ENCODE measurements at places on chromosomes 1 and 21.

DNA sequence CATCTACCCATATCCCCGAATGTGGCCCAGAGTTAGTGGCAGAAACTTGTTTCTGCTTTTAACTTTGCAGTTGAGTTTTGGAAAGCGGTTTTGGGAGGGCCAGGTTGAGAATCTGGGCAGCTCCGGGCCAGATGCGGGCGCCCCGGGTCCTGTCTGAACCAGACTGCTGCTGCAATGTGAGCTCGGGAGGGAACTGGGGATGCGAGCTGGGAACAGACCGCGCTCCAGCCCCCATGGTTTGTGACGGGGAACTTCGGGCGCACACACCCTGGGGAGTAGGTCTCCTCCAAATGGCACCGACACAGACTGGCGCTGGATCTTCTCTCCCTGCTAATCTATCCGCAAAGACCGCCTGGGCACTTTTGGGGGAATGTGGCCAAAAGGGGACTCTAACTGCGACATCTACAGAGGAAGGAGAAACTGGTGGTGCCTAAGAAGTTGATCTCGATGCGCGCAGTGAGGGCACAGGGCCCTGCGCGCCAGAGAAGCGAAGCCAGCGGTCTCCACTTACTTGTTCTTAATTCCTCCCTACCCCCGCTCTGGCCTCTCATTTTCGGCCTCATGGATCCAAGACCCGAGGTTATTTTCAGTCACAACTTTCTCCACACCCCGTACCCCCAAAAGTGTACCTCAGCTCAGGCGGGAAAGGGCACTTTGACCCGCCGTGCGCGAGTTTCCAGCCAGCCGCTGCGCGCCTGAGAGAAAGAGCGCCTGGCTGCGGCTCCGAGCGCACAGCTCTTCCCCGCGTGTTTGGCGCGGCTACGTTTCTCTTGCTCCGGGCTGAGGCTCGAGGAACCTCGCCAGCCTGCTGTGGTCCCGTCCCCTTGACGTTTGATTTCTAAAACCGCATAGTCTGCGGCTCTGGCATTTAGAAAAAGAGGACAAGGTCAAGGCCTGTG is 411.0 kb upstream of the ESRRG start:
- DNase-seq = no peak

DNA sequence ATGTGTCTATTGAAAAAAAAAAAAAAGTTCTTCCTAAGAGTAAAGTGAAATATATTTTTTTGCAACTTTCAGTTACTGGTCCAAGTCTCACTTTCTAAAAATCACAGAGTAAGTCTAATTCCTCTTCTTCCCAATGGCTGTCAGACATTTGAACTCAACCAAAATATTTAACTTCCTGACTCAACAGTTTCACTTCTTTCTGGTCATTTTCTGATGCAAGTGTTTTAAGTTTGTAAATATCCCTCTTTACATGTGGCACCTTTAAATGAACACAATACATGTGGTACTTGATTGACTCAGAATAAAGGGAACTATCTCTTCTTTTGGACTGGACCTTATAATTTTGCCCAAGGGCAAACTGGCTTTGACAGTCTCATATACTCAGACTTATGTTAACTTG is 76.7 kb downstream of the ASH1L start:
- no peak for DNase-seq

DNA sequence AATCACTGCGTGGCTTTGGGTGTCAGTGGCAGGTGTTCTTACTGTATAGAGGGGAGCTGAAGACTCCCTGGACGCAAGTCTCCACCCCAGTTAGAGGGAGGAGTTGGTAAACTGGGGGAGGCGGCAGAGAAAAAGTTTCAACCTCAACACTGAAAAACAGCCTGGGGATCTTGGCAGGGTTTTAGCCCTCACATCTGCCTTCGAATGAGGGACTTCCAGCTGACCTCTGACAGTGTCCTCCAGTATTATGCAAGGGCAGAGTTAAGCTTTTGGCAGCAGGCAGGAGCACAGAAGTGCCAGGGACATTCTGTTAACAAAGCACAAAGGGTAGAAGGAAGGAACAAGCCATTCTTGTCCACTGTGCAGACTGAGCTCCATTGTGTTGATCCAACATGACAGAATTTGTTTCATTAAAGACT is 41.2 kb upstream of the RAB4A start:
- no peak for DNase-seq

DNA sequence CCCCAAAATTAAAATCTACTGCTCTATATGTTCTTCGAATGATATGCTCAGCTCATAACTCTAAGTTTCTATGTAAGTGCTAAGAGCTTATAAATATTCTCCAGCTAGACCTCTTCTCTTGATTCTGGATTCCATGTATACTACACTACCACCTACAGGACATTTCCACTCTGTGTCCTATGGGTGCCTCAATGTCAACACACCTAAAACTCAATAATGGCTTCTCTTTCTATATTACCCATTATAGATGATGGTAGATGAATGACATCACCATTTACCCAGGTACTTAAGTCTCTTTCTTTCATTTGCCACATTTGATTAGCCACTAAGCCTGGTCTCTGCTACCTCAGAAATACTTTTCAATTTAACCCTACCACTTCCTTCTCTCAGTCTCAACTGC is 41.3 kb downstream of the TBX19 start:
- DNase-seq = no peak

- no peak for DNase-seq
Measured at GRCh38 chr1:105891308-105891707, 1165.2 kb upstream of the PRMT6 start.

DNA sequence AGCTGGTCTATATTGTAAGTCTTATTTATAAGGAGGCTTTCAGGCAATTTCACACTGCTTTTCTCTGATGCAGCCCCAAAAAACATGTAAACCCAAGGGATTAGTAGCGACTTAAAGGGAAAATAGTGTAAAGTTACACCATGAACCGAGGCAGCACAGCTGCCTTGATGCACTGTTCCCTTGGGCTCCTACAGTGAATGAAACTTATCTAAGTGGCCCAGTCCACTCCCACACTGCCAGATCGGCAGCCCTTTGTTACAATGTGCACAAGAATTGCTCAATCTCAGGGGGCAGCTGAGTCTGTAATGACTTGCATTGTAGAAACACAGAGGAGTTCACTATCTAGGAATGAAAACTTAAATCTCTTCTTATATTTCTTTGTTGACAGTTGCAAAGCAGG is 120.8 kb upstream of the ADGRL2 start:
- no peak for DNase-seq

DNA sequence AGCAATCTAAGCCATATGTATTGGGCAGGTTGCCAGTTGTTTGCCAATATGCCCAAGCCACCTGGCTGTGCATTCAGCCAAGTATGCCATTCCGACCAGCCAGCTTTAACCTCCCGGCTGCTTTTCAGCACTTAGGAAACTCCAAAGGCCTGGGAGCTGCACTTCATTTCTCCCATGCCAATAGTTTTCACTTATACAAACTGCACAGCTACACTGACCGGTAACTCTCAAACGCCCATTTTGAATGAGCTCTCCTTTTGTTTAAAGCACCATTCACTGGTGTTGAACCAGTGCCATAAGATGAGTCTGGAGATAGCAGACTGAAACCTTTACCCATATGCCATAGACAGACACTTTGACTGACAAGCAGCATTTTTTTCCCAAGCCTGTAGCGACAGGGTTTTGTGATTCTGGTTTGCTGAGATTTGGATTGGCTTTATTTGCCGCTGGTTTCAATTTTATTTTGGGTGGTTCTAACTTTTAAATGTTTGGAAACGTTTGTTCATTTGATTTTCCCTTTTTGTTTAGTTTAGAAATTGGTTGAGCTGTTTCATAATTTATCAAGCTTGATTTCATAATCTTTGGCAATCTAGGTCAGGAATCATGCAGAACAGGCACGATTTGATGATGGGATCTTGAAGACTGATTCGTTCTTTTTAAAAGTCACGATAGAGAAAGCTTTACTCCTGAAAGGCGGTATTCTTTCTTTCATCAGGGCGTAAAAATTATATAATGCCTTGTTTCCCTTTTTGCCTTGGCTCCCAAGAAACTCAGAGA is 144.6 kb downstream of the NFIA start:
- no peak for DNase-seq

DNA sequence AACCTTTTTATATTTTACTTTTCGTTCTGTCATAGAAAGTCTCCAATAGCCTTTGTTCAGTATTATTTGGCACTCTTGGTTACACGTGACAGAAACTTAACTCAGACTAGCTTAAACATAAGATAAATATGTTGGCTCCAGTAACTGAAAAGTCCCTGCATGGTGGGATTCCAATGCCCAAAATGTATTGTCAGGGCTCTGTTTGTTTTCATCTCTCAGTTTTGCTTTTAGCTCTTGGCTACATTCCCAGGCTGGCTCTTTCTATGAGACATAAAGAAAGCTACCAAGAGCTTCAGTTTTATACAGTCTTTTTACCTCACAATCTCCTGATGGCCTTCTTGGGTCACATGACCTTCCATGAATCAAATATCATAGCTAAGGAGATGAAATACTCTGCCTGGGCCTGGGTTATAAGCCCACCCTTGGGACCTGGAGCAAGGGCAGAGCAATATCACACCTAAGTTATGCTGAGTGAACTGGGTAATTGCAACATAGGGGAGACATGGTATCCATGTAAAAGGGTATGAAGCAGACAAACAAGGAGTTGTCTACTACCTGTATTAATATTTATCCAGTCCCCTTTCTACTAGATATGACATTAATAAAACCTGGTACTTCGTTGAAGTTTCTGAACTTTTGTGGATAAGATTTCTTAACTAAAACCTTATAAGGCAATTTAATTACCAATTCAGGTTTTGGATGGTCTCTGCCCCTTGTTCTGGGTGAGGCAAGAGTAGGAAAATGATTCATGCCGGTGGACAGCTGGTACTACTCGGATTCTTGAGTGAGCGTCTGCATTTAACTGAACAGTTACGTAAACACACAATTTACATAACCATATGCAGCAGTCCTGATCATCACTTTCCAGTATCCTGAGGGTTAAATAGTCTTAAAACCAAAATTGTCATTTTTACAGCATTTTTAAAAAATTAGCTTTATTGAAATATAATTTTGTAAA is 442.3 kb downstream of the GPATCH2 start:
- DNase-seq = no peak

- DNase-seq = no peak
Measured at GRCh38 chr1:231554969-231555368, 26.5 kb downstream of the TSNAX start.

- no peak for DNase-seq
Measured at GRCh38 chr1:119869995-119870394, 26.3 kb downstream of the ADAM30 start.

DNA sequence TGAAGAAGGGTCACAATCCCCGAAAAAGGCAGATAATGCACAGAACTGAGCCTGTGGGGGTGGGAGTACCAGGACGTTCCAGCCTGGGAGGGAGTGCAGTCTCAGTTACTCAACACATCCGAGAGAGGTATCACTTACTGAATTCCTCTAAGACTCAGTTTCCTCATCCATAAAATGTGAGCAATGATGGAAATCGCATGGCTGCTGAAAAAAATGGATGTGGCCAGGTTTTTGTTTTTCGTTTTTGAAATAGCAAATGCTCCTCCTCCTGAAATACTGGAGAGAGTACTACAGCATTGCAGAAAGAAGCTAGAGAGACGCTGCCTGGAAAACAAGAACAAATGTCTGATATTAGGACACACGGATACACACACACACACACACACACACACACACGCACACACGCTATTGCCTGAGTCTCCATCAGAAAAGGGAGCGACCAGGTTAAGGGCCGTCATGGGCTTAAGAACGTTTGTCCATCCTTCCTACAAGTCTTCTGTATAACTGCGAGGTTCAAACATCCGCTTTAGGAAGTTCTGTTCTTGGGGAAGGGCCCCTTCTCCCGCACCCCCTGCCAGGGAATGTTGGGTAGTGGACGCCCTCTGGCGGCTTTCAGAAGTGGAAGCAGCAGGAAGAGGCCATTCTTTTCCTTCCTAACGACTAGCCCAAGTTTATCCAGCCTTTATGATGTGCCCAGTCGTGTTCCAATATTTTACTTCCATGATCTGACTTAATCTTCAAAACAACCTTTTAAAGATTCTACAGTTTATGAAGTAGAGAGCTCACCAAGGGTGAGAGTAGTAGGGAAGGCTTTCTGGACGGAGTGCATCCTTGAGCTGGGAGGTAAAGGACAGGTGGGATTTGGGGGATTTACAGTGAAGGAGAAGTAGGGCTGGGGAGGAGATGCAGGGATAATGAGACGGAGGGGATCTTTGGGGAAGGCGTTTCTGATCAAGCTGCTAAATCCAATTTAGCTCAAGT is 699 bp upstream of the NES start:
- DNase-seq = no peak

DNA sequence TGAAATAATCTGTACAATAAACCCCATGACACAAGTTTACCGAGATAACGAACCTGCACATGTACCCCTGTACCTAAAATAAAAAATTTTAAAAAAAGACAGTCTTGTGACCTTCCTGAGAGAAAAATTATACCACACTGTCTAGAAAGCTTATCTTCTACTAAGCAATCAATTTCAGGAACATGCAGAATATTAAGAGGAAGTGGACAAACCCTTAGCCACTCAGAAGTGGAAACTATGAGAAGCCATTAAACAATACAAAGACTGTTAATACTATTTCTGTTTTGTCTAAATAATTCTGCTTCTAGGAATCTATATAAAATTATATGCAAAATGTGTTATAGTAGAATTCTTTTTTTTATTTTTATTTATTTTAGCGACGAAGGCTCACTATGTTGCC is 93.9 kb downstream of the ADAMTS1 start:
- DNase-seq = no peak

DNA sequence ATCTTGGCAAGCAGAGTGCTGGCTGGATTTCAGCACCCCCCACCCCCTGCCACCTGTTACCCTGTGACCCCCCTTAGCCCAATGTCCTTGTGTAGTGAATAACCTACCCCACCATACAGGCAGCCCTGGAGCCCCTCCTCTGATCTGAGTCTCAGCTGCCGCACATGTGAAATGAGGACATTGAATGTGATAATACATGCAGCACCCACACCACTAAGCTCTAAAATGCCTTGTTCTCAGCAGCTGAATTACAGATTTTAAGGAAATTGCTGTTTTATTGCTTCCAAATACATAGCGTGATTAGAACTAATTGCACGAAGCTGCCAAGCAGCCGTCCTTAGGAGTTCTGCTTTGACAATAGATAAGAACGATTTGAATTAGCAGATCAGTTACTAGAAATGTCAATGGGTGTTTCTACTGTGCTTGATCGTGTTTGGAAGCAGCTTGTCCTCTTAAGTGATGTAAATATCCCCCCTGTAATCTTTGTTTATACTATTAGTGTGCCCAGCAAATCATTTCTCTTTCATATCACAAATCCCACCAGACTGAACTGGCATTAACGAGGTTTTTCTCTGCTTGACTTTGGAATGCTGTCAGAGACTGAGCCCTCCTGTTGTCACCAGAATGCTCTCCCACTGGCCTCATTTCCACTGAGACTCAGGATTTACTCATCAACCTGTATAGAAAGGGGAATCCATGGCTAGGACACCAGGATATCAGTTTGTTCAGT is 4.9 kb downstream of the SLAMF8 start:
- no peak for DNase-seq

GRCh38 chr1:167545349-167545748 is 8.2 kb downstream of the CREG1 start:
- DNase-seq = no peak

DNA sequence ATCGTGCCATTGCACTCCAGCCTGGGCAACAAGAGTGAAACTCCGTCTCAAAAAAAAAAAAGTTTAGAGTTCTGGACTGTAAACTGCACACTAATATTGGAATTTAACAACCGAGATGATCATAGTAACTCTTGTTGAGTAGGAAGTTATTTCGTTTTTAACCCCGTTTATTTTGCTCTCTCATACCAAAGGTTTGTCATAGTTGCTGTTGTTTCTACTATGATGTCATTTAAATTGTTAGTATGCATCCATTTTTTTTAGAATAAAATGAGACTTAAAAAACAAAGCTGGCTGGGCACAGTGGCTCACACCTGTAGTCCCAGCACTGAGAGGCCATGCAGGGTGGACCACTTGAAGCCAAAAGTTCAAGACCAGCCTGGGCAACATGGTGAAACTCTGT is 49.3 kb downstream of the DOP1B start:
- no peak for DNase-seq

Measured in esophagus squamous epithelium (tissue), 5 donors.